ENCODE measurements at places on chromosomes 1 and 21.
A peak's percentile ranks its signal among the peaks of the same experiment; 100 is the strongest.

- DNase-seq, result no peak
Measured at GRCh38 chr1:168921629-168922028, 184.9 kb upstream of the ATP1B1 start.

DNA sequence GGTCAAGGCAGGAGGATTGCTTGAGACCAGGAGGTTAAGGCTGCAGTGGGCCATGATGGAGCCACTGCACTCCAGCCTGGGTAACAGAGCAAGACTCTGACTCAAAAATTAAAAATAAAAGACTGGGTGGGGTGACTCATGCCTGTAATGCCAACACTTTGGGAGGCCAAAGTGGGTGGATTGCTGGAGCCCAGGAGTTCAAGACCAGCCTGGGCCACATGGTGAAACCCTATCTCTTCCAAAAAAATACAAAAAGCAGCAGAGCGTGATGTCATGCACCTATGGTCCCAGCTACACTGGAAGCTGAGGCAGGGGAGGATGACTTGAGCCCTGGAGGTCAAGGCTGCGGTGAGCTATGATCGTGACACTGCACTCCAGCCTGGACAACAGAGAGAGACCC lies 44.4 kb upstream of the COX20 start:
- no peak for DNase-seq

GRCh38 chr1:214075999-214076707 lies 88.4 kb downstream of the PROX1 start:
- DNase-seq, result peak; percentile 61

GRCh38 chr1:36565576-36566501 lies 83.1 kb upstream of the CSF3R start:
- DNase-seq, result no peak

GRCh38 chr1:182786223-182786994 lies 3.2 kb upstream of the NPL start:
- peak; percentile 58 for DNase-seq

DNA sequence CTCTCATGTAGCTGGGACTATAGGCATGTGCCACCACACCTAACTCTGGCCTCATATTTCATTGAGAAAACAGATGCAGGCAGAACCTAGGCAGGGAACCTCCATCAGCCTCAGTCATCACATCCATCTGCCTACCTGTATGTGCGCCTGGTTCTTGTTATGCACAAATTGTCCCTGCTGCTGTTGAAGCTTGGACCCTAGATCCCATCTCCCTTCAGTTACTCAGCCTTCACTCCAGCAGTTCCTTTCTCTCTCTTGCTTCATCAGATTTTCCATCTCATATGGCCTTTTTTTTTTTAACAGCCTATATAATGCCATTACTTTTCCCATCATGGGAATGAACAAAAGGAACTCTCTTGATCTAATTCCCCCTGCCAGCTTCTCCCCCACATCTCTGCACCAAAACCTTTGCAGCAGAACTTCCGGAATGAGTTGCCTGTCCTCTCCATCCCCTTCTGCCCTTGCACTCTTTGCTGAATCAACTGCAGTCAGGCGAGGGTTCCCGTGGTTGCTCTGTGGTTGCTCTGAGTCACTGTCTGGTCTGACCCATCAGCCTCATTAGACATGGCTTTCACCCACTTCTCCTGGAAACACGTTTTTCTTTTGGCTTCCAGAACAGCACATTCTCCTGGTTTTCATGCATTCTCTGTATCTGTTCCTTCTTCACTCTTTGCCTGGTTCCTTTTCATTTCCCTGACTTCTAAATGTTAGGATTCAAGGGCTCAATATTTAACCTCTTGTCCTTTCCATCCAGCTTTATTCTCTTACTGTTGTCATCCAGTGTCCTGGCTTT lies 41.5 kb downstream of the UBE4B start:
- DNase-seq, result no peak

GRCh38 chr1:152786077-152786476 lies at the start of gene LCE1E:
Gene LCE1E (plus strand): TSS chr1:152786257. CDS start chr1:152787300, 1,043 bp downstream.
- peak; percentile 15 for DNase-seq

DNA sequence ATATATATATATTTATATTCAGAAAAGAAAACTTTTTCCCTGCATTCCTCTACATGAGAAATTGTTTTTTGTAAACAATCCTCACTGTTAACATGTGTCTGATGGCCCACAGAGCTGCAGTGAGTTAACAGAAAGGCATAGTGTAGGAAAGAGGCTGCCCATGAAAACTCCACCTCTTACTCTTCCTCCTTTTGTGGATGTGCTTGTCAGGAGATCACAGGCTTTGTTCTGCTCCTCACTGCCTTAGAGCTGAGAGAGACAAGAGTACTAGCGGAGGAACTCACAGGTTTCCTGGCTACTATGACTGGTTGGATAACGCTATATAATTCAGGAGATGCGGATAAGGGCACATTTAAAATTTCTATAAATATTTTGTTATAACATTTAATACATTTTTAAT lies 200.6 kb downstream of the BRINP3 start:
- no peak for DNase-seq

DNA sequence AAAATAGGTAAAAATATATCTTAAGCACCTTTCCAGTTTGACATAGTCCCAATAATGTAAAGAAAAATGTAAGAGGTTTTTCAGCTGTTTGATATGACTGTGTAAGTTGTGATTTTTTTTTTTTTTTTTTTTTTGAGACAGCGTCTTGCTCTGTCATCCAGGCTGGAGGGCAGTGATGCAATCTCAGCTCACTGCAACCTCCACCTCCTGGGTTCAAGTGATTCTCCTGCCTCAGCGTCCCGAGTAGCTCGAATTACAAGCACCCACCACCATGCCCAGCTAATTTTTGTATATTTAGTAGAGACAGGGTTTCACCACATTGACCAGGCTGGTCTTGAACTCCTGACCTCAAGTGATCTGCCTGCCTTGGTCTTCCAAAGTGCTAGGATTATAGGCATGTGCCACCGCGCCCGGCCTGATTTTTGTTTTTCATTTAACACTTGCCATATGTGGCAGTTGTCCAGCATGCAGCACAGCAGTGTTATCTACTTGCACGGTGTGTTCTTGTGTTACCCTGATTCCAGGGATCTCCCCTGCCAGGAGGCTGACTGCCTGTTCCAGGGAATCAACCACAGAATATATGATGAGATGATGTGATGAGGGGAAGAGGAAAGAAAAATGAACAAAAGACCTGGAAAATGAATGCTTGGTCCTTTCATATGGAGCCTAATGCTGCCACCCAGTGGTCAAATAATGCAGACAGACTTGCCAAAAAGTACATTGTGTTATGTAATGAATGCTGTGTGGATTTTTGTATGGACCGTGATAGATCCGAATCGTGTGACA lies 79.0 kb downstream of the RAVER2 start:
- DNase-seq, result peak; percentile 80

GRCh38 chr21:36069713-36070583 lies at the start of gene CBR1:
Gene CBR1 (plus strand): TSS chr21:36070024. CDS start chr21:36070116, 92 bp downstream.
- DNase-seq, result peak; percentile 86

GRCh38 chr1:101283443-101283842 lies 46.6 kb downstream of the S1PR1 start:
- no peak for DNase-seq

GRCh38 chr1:206125346-206125745 lies 8.2 kb upstream of the AVPR1B start:
- no peak for DNase-seq

DNA sequence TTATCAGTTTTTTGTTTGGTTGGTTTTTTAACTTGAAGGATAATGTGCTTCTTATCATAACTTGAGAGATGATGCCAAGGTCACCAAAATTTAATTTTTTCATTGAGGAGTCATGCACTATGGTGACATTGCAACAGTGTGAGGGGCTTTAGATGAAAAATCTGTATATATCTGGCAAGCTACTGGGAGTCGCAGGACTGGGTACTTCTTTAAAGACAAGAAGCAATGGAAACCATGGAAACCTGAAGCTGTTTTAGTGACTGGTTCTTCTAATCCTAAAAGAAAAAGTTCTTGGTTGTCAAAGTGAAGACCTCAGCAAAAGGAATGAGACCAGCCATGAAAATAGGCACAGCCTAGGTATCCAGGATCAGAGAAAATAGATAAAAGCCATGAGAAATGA lies 31.1 kb downstream of the ZC3H11B start:
- no peak for DNase-seq

DNA sequence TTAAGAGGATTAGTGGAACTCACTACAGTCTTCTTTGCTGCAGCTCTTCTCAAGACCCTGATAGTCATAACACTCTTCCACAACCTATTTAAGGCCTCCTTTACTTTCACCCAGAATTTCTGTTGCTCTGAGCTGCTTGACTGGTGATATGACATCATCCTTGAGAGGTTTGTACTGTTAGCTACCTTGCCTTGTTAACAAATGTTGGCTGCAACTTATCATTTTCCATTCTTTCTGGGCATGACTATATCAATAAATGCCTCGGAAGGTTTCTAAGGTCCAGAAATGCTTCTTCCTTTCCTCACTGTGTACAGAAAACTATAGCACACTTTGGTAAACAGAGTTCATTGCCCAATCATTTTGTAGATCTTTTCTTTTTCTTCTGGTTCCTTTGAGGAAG lies 1292.2 kb upstream of the TMPRSS15 start:
- no peak for DNase-seq

GRCh38 chr1:20069874-20070273 lies at the start of gene PLA2G5:
Gene PLA2G5 (plus strand): TSS chr1:20070194. CDS start chr1:20084831, 14,637 bp downstream.
- no peak for DNase-seq

- DNase-seq, result peak; percentile 64
Measured at GRCh38 chr1:48202030-48202752, 20.3 kb upstream of the SLC5A9 start.

GRCh38 chr1:214989341-214989740 lies 93.2 kb upstream of the KCNK2 start:
- no peak for DNase-seq

DNA sequence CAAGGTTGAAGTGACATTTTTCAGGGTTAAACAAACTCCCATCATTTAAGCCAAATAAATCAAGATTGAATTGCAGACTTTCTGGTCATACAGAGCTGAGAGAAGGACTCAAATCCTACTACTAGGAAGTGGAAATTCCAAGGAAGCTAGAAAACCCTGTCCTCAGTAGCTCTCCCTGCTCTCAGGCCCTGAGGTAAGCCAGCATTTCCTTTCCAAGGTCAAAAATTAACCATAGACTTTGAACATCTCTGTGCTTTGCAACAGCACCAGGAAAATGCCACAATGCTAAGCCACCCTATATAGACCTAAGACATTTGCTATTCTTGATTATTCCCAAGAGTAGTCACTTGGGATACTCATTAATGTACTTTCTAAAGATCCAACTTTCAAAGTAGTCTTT lies 45.1 kb downstream of the LUZP1 start:
- no peak for DNase-seq

- peak; percentile 93 for DNase-seq
Measured at GRCh38 chr1:61049850-61050540, 32.4 kb upstream of the NFIA start.

DNA sequence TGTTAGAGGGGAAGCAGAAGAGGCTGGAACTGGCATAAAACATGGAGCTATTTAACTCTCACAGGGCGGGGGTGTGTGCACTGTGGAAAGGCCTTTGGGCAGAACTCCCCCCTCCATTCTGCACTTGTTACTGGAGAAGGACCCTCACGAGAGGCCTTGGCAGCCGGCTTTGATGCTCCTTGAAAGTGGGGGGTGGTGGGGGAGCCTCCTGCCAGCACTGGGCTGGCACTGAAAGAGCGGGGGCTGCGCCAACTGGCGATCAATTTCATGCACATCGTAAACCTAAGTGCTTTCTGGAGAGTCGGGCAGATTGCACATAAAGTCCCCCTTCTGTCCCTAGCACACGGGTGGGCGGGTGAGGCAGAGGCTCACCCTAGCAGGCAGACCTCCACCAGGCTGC lies 28.9 kb downstream of the FOXO6 start:
- DNase-seq, result peak; percentile 94

DNA sequence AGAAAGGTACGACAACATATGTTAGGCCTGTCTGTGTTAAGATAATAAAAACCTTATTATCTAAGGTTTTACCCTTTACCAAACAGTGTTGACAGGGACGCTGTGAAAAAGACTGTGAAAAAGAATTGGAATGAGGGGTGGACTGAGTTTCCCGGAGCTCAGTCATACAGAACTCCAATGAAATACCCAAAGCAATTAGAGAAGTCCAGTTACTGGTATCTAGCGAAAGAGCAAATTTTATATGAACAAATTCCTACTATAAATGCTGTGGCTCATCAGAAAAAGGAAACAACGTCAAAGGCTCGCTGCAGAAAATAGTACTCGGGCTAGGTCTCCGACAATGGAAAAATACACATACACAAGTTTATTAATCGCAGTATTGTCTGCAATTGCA lies 708 bp upstream of the RBBP5 start:
- no peak for DNase-seq

GRCh38 chr1:89767618-89768017 lies 53.2 kb upstream of the LRRC8D start:
- DNase-seq, result no peak

DNA sequence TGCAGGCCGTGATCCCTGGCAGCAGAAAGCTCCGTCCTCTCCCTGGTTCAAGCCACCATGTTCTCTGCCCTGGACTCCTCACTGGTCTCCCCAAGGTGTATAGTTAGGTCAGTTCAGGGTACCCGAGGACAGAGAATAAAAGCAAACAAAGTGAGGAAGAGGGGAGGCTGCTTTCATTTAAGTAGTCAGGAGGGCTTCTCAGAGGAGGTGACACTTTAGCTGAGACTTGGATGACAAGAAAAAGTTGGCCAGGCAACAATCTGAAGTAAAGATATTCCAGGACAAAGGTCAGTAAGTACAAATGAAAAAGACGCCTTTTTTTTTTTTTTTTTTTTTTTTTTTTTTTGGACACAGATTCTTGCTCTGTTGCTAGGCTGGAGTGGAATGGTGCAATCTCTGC lies 257.8 kb upstream of the TMEM51 start:
- DNase-seq, result no peak

DNA sequence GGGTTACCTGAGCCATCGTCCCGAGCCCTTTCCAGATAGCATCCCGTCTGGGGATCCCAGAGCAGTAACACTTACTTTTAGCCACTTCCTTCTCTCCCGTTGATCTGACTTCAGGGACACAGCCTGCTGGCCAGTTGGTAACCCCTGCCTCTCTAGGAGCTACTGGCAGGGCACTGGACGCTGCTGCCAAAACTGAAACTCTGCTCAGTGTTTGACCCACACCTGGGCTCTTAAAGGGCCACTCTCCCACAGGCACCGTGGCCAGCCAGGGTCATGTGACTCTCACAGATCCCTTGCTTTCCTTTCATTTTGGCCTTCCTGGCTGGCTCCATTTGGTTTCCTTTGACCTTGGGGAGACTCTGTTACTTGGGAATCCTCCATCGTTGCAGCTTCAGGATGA lies at the start of gene PIGR:
TSS of gene PIGR (minus strand) at position 206 of the 400 bp plus-strand sequence. CDS start 5,935 bp downstream, outside the sequence.
- no peak for DNase-seq

GRCh38 chr1:3495776-3496745 lies 41.6 kb downstream of the ARHGEF16 start:
- no peak for DNase-seq

GRCh38 chr1:200372095-200372884 lies 37.5 kb downstream of the ZNF281 start:
- DNase-seq, result no peak

GRCh38 chr1:66476774-66477173 lies 57.2 kb upstream of the SGIP1 start:
- no peak for DNase-seq

GRCh38 chr1:63721531-63722189 lies 52.2 kb upstream of the ROR1 start:
- DNase-seq, result peak; percentile 55

Data from NCI-H1105 treated with DMSO at 0.1 percent for 48 hours (cell line).